ENCODE measurements at places on chromosomes 7 and 10.

DNA sequence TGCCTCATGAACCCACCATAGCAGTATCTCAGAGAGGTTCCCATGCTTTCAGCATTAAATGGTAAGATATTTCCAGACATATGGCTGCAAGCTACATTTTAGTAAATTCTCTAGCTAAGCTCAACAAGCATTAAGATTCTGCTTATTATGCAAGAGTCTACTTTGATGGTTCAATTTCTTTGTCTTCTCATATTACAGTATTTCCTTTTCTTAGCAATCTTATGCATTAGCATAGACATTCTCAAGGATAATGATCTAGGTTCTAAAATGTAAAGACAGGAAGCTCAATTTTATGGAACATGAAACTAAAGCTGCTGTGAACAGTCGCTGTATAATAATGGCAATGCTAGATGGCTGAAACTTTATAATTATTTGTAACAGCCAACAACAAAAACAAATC, 39.2 kb downstream of the MEOX2 start:
- no peak for DNase-seq

DNA sequence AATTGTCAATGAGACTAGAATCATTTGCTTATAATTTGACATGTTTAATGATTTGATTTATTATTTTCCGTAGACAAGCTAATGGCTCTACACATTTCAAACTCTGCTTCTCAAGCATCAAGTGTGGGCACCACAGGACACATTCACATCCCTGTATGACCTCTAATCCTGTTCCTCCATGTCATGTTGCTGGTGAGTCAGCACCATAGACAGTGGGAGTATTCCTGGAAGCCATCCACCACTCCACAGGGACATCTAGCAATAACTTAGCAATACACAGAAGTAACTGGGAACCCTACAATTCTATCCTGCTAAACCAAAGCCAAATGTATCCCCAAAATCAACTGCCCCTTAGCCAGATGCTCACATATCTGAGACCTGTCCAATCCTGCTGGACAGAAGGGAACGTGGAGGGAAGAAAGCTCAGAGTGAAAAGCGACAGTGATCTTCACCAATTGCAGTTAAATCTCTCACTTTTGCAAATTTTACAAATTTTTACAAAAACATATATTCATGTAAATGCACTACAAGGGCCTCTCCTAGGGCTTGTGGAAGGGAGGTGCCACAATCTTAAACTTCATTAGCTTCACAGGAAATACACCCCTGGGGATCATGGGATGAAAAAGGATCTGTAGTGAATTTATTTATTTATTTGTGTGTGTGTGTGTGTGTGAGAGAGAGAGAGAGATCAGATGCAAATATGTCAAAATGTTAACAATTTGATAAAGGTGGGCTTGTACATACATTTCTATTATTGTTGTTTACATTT, 126.5 kb downstream of the GFRA1 start:
- DNase-seq, result peak; percentile 34

GRCh38 chr7:157430721-157431120, 93.9 kb downstream of the DNAJB6 start:
- no peak for DNase-seq

GRCh38 chr10:71708301-71708703, 11.3 kb downstream of the C10orf105 start:
- DNase-seq, result peak; percentile 22

DNA sequence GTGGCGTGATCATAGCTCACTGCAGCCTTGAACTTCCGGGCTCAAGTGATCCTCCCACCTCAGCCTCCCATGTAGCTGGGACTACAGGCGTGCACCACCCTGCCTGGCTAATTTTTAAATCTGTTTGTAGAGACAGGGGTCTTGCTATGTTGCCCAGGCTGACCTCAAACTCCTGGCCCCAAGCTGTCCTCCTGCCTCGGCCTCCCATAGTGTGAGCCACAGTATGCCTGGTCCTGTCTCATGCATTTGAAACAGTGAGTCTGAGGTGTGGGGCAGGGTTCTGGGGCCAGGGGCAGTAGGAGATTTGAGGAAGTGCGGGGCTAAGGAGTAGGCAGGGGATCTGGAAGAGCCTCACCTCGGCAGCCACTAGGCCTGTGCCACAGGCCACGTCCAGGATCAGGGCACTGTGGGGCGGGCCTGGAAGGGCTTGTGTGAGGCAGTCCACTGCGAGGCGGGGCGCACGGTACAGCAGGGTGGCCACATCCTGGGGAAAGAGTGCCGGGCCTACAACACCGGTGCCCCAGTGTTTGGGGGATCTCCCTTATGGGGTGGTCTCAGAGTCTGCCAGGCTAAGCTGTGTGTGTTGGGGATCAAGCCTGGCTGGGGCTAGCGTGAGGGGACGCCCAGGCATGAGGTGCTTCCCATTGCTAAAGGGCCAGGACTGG, 1.5 kb downstream of the METTL27 start:
- DNase-seq, result no peak

- peak; percentile 24 for DNase-seq
Observed at GRCh38 chr10:104809288-104810090, 168.4 kb downstream of the SORCS3 start.

GRCh38 chr10:117461766-117462423, 80.7 kb upstream of the EMX2 start:
- DNase-seq, result peak; percentile 88

GRCh38 chr10:47326306-47326926, 4.2 kb downstream of the GDF2 start:
- no peak for DNase-seq

DNA sequence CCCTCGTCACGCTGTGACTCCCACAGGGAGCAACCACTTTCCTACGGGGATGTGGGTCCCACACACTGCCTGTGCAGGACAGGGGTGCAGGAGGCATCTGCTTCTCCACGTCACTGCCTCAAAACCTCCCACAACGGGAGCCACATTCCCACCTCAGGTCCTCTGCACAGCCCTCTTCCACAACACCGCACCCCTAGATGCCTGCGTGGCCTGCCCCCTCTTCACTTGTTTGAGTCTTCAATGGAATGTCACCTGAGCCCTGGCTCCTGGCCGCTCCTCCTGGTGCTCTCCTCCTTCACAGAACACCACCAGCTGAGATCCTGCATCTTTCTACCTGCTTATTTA, 73.6 kb downstream of the MAD1L1 start:
- DNase-seq, result no peak

DNA sequence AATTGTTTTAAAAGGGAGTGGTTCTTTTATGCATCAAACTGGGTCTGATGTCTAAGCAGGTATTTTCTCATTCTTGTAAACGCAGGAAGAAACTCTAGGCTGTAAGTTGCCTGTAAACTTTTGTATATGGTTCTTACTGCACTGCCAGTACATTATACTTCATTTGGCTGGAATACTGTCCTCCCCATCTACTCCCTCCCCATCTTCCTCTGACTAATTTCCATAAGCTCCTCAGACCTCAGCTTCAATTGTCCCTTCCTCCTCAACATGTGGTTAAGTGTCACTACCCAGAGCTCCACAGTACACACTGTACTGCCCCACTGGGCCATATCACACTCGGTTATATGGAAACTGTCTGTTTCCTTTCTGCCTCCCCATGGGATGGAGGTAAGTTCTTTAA, 161.4 kb upstream of the MDFIC start:
- no peak for DNase-seq

- DNase-seq, result peak; percentile 78
Observed at GRCh38 chr10:84540022-84540616, 211.7 kb downstream of the CCSER2 start.

- no peak for DNase-seq
Observed at GRCh38 chr7:47027695-47028240, 554.1 kb downstream of the TNS3 start.

Measured in iris pigment epithelial cell (primary cell).